ENCODE measurements at places on chromosomes 2 and 18. TPM values are rescaled to one million over a fixed set of nuclear protein-coding genes. Genes with fewer than 3 reads are reported as not detected.

Gene WNT10A
- 1.3 TPM for total RNA-seq

Gene ALPP
- total RNA-seq: not detected

Gene NPHP1
- total RNA-seq: 1.3 TPM

Gene TPRKB
- total RNA-seq: 32.5 TPM

Gene MOGAT1
- not detected for total RNA-seq

Gene FLACC1
- 0.57 TPM for total RNA-seq

Gene MC4R
- total RNA-seq: not detected

GRCh38 chr2:100611079-100612029 is 48.6 kb downstream of the PDCL3 start:
- no peak for DNase-seq

- DNase-seq: no peak
These were observed 122.8 kb upstream of the FHL2 start for GRCh38 chr2:105521616-105522015.

- DNase-seq: no peak
These were observed 22.8 kb downstream of the ATP8B1 start for GRCh38 chr18:57780318-57780705.

DNA sequence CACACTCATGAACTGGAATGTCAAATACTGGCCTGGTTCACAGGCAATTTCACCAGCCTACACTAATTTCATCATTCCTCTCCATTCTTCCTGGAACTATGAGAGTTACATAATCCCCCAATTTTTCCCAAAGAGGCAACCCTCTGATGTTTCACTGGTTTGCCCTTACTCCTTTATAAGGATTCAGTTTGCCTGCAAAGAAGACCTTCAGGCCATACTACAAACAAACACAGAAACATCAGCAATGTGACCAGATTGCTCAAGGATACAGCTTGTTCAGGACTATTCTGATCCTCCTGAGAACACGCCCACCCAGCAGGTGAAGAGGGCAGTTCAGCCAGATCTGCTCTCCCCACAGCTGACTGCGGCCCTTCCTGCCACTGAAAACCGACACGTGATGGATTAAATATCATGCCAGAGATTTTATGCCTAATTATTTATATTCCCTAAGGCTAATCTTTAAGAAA is 215.5 kb downstream of the ETAA1 start:
- DNase-seq: no peak

- DNase-seq: no peak
These were observed 70.6 kb downstream of the CERS6 start for GRCh38 chr2:168526641-168527040.

DNA sequence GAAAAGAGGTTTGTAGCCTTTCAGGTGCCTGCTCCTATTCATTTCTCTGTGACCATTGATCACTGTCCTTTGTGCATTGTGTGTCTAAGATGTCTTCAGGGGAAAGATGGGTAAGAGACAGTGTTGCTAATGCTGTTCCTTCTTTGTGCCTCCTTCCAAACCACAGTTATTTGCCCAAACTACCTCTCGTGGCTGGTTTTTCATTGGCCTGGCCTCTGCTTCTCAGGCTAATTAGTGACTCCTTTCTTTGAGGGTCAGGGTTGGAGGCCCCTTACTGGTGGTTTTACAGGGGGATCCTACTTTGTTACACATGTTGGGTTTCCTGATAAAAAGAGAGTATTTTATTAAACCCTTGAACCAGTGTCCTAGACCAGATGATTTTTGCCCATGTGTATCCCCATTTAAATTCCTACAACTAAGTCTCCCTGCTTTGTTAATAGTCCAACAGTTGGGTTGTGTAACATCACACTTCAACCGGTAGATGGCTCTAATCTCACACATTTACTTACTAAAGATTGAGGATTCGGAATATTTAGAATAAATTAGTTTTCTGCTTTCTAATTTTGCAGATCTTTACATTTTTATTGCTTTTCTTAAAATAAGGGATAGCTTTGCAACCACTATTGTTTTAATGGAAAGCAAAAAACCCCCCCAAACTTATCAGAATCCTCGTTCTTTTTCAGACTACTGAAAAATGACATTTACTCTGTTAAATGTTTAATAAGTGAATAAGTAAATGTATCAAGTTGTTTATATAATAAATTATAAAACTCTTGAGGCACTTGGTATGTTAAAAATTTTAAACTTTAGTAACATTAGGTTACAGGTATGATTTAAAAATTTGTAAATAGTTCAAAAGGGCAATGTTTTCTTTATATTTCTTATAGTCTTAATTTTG is 2.4 kb downstream of the MARS2 start:
- DNase-seq: no peak

GRCh38 chr2:133457861-133458260 is 110.4 kb downstream of the NCKAP5 start:
- DNase-seq: no peak

DNA sequence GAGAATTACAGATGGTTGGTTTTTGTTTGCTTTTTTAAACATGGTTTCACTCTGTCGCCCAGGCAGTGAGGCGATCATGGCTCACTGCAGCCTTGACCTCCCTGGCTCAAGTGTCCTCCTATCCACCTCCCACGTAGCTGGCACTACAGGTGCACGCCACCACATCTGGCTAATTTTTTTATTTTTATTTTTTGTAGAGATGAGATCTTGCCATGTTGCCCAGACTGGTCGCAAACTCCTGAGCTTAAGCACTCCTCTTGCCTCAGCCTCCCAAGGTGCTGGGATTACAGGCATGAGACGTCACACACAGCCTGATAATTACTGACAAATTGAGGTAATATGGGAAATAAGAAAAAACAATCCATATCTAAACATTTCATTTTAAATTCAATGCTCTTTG is 110.5 kb upstream of the ZSWIM2 start:
- no peak for DNase-seq

- DNase-seq: no peak
These were observed 246.8 kb downstream of the TMEM182 start for GRCh38 chr2:103008586-103008985.

GRCh38 chr2:21773168-21773567 is 649.4 kb downstream of the TDRD15 start:
- DNase-seq: no peak

- DNase-seq: no peak
These were observed 21.5 kb upstream of the TMEM87B start for GRCh38 chr2:112033600-112033999.

DNA sequence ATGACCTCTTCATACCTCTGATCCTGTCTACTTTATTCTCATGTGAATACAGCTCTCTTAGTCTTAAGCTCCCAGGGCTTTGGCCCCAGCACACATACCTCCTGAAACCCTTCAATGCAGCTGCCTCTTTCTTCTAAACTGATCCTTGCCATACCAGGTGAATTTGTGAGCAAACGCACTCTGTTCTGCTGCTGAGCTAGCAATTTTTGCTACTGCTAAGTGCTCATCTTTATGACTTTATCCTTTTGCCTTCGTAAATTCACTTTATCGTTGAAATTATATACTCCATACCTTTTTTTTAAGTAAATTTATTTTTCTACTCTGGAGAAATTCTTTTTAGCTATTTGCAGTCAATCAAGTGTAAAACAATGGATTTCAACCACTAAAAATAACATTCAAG is 287.7 kb downstream of the CMPK2 start:
- no peak for DNase-seq

GRCh38 chr2:134333646-134334189 is 79.8 kb downstream of the MGAT5 start:
- DNase-seq: no peak

DNA sequence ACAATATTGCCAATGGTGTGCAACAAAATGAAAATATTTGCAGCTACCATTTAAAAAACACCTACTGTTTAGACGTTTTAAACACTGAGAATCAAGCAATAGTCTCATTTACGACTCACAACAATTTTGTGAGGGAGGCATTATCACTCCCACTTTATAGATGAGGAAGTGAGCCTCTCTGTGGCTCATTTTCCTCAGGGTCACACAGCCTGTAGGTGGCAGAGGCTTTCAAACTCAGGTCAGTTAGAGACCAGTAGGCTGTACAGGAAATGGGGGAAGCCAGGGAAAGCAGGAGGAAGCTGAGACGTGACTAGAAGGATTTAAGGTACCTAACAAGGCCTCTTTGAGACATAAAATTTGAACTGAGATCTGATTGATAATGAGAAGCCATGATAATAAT is 95.0 kb upstream of the ZNF521 start:
- no peak for DNase-seq

- DNase-seq: peak; percentile 22
These were observed 21.1 kb upstream of the CHMP3 start for GRCh38 chr2:86584151-86584913.

DNA sequence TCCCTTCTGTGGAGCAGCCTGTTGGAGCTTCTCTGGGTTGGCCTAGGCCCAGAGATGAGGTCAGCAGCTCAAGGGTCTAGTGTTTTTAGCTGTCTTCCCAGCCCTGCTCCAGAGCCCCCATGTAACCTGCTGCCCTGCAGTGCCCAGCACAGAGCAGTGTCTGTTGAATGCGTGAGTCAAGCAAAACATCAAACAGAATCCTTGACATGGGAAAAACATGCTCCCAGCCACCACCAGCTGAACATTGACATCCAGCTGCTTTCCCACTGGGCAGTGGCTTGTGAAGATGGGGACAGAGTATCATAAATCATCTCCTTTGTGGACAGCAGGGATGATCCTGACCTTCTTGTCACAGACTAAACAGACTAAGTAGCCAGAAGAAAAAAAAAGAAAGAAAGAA is 22.6 kb downstream of the IMPA2 start:
- DNase-seq: no peak

DNA sequence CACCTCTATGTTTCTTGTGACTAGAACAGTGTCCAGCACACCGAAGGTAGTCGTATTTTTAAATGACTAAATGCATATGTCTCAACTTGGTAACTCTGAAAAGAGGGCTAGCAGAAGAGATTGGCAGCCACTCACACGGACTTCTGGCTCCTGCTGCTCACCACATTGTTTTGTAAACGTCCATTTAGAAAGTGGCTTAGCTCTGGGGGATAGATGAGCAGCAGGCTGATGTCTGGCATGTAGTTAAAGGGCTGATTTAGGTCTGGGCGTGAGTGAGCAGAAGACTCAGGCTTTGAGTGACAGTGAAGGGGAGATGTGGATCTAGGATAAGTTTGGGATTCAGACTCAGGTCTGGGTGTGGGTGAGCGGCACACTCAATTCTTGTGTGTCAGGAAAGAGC is 372.9 kb upstream of the HS6ST1 start:
- DNase-seq: no peak

- no peak for DNase-seq
These were observed 117.4 kb downstream of the CDCA7 start for GRCh38 chr2:173472112-173472511.

DNA sequence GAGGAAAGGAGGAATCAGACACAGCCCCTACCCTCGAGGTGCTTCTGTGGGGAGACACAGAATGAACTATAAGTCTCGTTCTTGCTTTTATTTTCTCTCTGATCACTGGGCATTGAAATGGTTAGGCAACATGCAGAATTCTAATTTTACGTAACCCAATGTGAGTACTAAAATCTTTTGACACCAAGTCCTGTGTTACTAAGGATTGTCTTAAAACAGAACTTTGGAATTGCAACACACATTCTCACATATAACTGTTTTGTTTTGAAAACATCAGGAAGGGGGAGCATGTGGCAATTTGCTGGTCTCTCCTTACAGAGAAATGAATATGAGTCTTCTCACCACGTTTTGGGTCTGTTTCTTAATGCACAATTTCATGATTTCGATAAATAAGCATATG is 23.6 kb upstream of the SULT1C4 start:
- no peak for DNase-seq

DNA sequence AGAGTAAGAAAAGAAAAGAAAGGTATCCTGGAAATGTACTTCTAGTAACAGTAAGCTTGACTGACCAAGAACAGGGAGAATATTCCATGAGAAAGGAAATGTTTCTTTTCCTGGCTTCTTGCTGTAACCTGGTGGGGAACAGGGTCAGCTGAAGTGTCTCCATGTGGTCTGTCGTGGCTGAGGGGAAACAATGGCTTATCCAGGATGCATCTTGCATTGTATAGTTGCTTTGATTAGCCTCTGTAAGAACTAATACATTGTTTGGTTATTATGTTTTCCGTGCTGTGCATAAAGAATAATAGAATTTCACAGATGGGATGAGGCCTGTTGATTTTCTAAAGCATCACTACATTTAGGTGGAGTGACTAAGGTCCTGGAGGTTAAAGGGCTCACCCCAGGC is 4.9 kb downstream of the CREG2 start:
- DNase-seq: no peak

DNA sequence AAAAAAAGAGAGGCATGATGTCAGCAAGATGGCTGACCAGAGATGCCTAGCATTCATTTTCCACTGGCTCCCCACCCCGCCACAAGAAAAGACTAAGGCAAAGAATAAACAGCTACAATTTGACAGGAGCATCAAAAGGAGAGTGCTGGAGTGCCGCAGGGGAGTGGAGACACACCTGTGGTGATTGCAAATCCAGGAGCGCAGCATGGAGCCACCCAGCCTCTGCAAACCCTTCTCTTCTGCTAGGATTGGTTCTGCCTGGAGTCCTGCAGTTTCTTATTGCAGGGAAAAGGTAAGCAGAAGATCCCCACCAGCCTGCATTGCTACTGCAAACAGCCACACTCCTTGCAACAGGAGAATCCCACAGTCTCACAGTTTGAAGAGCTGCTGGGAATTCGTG is 26.1 kb downstream of the BOLL start:
- no peak for DNase-seq

DNA sequence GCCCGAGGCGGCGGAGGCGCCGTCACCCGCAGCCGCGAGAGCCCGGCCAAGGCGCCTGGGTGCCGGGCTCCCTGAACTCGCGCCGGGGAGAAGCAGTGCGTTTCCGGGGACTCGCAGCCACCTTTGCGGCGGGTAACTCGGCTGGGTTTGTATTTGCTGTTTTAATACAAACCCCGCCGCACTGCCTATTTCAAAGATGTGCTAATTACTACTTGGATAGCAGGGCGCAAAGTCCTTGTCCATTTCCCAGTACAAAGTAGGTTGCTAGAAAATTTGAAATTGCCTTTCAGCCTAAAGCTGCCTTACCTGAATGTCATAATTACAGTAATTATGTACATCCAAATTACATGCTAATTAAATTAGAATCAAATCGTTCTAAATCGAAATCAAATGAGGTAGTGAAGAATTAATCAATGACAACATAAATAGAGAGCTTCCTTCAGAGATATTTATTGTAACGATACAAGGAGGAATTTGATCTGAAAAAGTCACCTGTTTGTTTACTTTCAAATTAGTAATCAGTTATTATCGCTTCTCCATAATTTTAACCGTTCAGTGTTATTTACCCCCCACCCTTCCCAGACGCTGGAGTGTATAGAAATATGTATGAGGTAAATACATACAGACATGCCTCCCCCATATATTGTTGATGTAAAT is 8.1 kb downstream of the SP9 start:
- DNase-seq: peak; percentile 54

DNA sequence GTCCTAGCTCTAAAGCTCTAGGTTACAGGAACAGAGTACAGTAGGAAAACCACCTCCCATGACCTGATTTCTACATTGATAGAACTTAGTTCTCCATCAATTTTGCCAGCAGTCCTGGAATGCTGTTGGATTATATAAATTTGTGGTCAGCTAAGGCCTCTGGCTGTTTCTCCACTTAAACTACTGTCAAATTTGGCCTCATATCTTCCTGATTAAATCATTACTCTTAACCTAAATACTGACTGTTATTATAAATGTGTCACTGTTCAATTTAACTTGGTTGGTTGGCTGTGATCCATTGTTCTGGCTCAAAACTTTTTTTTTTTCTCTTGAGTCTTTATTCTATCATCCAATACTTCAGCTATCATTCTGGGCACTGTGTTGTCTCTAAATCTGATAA is 71.2 kb downstream of the TGFA start:
- DNase-seq: no peak
